Naive thymus-derived CD4-positive, alpha-beta T cell (primary cell): ENCODE measurements at places on chromosomes 12 and 14.

DNA sequence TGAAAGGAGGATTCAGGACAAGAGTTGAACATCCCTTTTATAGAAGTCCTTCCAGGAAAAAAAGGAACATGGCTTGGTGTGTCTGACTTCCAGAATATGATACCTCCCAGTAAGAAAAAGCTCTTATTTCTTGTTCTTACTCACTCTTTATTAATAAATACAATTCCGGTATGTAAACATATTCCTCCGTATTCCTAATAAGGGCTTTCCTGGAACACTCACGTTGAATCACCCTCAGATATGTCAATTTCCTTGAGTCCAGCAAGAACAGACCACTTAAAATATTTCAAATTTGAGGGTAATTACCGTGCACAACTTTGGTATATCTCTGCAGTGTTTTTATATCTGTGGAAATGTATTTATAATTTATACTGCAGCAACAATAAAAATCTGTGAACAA lies 385.6 kb downstream of the SYT1 start:
- no peak for DNase-seq

GRCh38 chr12:26954027-26954426 lies 15.8 kb downstream of the FGFR1OP2 start:
- DNase-seq = no peak

- no peak for DNase-seq
Observed at GRCh38 chr12:76618031-76618430, 58.5 kb upstream of the OSBPL8 start.

GRCh38 chr12:121697093-121697698 lies 15.4 kb upstream of the TMEM120B start:
- DNase-seq = peak; percentile 37

GRCh38 chr12:26399381-26399780 lies 204.0 kb downstream of the SSPN start:
- no peak for DNase-seq

DNA sequence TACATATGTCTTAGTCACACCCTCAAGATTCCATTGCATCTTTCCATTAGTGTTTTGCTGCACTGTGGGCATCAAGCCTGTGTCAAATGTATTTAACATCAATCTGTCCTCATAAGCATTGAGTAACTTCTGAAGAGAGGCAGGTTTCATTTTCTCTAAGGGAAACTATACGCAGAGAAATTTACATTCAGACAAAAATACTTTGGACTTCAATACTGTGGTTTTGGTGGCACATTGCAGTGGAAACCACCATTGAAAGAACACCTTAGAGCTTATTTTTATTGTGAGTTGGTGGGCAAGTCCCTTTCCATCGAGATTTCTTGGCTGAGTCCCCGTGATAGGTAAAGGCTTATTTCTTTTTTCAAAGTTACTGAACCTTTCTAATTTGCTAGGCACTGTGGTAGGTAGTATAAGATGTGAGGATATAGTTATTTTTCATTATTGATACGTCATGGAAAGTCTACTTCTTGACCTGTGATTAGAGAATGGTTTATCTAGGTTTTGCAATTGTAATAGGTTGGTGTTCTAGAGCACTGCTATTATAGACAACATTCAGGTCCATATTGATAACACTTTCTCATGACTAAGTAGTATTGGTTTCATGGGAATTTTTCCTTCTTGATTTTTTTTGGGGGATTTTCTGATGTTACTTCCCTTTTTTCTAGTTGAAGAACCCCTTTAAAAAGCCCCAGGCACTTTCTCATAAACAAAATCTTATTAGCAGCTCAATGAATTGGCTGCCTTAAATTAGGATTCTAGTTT lies 81.9 kb downstream of the CFAP54 start:
- DNase-seq = no peak

DNA sequence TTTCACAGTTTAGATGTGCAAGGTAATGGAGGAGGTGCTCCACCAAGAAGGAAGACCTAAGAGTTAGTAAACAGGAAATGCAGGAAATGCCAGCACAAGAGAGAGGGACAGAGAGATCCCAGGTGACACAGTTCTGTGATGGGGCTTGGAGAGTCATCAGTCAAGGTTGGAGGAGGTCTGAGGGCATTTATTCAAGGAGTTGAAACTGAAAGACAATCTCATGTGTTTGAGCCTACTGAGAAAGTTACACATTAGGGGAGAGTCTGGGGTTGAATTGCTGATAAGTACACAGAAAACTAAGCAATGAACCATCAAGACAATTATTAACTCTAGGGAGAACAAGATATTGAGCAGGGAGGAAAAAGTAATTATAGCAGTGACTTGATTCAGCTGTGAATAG lies 138.5 kb downstream of the ANO6 start:
- DNase-seq = no peak

DNA sequence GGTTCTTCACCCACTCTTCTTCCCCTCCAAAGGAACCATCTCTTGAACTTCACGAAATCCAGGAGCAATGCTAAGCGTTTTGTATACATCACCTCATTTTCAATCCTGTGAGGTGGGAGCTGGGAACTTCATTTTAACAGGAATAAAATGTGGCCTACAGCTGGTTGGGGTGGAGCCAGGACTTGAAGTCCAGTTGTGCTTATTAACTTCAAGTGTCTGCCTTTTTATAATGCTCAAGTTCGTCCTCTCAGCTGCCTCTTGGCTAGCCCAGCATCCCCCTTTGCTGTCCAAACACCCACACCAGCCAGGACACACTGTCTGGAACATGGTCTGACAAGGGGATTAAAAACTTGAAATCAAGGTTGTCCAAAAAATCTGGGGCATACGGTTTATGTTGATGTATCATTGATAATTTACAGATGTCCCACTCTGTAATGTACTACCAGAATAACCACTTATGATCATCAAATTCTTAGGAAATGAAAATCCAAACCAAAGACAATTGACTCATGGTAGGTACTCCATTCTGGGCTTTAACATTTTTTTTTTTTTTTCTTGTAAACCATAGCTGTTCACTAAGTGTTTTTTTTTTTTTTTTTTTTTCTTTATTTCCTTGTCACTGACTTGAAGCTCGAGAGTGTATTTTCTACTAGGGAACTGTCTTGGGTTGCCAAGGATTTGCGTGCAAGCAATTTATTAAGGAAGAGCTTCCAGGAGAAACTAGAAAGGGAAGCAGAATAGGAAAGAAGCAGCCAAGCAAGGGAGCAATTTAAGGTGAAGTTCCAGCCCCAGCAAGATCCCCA lies 252.3 kb downstream of the EFCAB11 start:
- no peak for DNase-seq

- DNase-seq = no peak
Observed at GRCh38 chr12:98908866-98909265, 263.8 kb downstream of the APAF1 start.

DNA sequence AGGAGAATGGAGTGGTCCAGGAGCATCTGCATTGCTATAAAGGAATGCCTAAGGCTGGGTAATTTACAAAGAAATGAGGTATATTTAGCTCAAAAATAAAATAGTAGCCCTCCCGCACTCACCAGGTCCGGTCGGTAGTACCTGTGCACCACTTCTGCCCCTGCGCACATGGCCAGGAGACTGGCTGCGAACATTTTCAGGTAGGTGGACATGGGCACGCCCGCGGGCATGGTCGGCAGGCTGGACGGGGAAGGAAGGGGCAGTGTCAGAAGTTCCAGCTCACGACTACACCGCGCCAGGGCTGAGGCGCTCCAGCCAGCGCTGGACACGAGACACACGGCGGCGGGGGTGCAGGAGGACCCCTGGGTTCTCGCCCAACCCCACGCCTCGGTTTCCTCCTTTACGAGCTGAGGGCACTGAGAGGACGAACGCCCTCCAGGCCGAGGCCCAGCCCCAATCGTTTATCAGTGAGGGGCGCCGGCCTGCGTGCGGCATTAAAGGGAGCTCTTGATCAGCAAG lies 9.1 kb upstream of the TDG start:
- DNase-seq = no peak

GRCh38 chr12:19741132-19741489 lies 301.8 kb downstream of the AEBP2 start:
- no peak for DNase-seq

- no peak for DNase-seq
Observed at GRCh38 chr14:33940561-33941011, 10.3 kb downstream of the EGLN3 start.

DNA sequence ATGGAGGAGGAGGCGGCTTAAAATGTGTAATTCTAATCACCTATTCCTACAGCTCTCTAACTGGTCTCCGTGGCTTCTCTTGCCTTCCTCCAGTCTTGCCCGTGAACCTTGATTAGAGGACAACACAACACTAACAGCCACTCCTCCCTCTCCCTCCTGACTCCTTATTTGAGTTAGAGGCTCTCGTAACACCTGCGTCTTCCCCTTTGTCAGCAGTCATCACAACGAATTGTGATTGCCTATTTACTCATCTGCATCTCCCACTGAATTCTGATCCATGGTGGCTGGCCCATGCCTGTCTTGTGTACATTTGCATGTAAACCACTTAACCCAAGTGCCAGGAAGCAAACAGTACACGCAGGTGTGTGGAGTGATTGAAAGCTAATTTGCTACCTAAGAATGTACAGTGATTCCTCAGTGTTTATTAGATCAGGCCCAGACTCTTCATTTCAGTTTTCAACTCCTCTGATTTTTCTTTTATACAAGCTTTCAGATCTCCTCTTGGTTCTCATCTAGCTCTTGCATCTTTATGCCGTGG lies 154.5 kb downstream of the MON2 start:
- no peak for DNase-seq

- no peak for DNase-seq
Observed at GRCh38 chr12:130421896-130422295, 84.2 kb downstream of the PIWIL1 start.

DNA sequence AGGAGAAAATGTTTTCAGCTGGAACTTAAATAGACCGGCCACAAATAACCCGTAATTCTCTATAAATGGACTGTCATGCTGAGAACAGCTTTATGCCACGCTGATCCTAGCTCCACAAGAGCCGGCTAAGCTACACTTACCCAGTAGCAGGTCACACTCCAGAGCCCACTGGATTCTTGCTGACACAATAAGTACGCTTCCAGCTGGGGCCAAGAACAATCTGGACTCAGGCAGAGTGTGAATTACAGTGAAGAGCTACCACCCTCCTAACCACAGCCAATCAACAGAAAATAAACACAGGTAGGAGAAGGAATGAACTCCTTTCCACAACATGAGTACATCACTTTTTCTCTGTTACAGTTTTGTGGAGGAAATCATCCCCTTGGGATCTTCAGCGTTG lies 531.3 kb downstream of the GALC start:
- DNase-seq = no peak

GRCh38 chr14:28754209-28754985 lies 12.2 kb upstream of the FOXG1 start:
- no peak for DNase-seq

DNA sequence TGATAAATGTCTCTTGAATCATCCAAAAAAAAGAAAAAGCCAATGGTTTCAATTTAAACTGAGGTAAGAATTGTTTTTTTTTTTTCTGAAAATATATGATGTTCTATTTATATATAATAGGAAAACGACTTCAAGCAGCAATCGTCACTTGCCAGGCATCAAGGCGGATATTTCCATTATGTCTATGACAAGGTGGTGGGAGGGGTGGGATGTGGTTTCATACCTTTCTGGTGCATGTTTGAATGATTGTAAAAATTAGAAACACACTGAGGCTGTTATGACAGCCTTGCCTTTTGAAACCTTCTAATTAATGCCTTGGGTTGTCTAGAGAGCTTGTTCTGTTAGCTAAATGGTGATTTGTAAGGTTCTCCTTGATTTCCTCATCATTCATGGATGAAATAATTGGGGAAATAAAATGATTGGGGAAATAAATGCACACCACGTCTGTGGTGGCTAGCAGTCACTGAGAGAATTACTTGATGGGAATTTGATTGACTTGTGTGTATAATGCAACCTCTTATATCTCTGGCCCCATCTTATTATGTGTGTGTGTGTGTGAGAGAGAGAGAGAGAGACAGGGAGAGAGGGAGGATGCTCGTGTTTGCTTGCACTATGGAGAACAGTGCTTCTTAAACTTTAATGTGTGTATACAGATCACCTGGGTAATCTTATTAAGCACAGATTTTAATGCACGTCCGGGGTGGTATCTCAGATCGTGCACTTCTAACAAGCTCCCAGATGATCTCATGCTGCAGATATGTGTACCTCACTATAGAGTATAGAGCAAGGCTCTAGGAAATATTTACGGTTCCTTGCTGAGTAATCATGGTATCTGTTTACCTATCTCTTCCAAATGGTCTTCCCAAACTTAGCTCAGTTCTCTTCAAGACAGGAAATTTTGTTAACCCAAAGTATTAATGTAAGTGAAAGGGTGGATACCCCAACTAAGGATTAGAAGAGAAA lies 502.6 kb downstream of the DIO2 start:
- DNase-seq = no peak

GRCh38 chr12:76069339-76069738 lies 15.1 kb downstream of the NAP1L1 start:
- no peak for DNase-seq

DNA sequence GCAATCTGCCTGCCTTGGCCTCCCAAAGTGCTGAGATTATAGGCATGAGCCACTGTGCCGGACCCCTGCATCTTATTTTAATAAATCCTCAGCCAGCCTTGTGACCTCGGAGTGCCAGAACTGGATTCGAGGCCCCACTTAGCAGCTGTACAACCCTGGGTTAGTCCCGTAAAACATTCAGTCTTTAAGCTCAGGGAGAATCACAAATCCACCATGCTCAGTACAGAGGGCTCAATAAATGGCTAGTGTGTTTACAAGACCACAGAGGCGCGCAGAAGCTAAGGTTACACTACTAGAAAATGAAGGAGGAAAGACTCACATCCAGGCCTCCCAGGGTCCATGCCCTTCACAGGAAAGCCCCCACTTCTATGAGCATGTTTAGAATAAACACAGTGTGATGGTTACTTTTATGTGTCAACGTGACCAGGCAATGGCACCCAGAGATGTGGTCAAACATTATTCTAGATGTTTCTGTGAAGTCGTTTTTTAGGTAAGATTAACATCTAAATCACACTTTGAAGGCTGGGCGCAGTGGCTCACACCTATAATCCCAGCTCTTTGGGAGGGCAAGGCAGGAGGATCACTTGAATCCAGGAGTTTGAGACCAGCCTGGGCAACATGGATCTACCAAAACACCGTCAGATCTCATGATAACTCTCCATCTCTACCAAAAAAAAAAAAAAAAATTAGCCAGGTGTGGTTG lies 55.3 kb downstream of the CLMN start:
- no peak for DNase-seq

GRCh38 chr12:50597200-50598195 lies 92.7 kb downstream of the DIP2B start:
- DNase-seq = peak; percentile 33

DNA sequence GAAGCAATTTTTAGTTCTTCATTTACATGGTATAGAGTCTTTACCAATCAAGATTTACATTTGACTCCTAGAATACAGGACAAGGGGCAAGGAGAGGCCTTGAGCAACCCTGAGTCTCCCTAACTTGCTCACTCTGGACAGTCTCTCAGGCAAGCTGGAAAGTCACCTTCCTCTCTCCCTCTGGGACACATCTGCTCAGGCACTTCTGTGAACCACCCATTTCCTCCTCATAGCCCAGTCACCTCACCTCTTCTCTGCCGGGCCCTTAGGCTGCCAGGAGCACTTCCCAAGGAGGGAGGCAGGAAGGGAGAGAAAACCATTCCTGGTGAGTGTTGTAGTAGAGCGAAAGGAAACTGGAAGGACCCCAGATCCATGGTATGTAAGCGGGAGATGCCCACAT lies 202.8 kb downstream of the TTC7B start:
- DNase-seq = no peak

- no peak for DNase-seq
Observed at GRCh38 chr14:45089813-45090212, 5.9 kb downstream of the PRPF39 start.
